ENCODE measurements at places on chromosomes 6 and 20.

- no peak for DNase-seq
Observed at GRCh38 chr6:3617192-3617631, 134.3 kb downstream of the PXDC1 start.

DNA sequence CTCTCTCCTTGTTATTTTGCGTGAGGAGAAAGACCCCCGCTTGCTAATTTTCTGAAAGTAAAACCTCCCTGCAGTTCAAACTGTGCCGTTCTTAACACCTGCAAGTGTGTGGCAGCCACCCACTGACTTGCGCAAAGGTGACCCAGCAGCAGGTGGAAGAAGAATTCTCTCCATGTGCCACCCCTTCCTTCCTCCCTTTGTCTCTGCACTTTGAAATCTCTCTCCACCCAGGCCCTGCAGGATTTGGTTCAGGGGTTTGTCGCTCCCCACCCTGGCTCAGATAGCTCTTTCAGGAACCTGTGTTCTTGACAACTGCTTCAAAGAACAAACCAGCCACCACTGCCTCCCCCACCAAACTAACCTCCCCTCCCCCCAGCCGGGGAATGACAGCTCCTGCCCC, 41.4 kb downstream of the ZNF831 start:
- no peak for DNase-seq

- DNase-seq = no peak
Observed at GRCh38 chr20:51624157-51624731, 81.7 kb upstream of the NFATC2 start.

GRCh38 chr20:10519361-10520046, 84.4 kb downstream of the SLX4IP start:
- DNase-seq = no peak

GRCh38 chr20:50133041-50133440, 20.1 kb upstream of the UBE2V1 start:
- no peak for DNase-seq

DNA sequence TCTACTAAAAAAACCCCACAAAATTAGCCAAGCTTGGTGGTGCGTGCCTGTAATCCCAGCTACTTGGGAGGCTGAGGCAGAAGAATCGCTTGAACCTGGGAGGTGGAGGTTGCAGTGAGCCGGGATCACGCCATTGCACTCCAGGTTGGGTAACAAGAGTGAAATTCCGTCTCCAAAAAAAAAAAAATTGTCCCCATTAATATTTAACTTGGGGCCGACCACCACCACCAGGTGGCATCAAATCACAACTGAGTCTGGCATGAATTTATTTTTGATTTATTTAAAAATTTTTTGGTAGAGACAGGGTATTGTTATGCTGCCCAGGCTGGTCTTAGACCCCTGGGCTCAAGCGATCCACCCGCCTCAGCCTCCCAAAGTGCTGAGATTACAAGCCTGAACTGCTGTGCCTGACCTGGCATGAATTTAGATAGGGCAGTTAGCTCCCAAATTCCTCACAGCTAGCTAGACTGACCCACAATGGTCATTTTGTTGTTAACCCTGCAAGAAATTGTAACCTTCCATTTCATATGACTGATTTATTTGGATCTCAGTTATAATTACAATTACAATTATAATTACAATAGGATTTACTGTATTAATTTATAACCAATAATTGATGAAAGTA, 17.1 kb upstream of the BEND3 start:
- DNase-seq = no peak

DNA sequence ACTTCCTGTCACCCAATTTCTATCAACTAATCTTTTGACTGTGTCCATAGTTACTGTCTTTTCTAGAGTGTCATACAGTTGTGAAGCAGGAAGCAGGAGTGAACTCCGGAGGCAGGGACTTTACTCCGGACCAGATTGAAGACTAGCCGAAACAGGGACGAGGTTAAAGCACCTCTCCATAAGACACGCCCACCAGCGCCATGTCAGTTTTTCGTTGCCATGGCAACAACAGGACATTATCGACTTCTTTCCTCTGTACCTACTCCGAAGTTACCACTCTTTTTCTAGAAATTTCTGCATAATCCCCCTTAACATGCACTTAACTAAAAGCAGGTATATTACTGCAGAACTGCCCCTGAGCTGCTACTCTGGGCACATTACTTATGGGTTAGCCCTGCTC, 25.2 kb downstream of the TRIM38 start:
- no peak for DNase-seq

GRCh38 chr20:10065154-10065833, 30.5 kb downstream of the ANKEF1 start:
- DNase-seq = no peak

GRCh38 chr6:29696147-29697125, 15.5 kb upstream of the ZFP57 start:
- no peak for DNase-seq

DNA sequence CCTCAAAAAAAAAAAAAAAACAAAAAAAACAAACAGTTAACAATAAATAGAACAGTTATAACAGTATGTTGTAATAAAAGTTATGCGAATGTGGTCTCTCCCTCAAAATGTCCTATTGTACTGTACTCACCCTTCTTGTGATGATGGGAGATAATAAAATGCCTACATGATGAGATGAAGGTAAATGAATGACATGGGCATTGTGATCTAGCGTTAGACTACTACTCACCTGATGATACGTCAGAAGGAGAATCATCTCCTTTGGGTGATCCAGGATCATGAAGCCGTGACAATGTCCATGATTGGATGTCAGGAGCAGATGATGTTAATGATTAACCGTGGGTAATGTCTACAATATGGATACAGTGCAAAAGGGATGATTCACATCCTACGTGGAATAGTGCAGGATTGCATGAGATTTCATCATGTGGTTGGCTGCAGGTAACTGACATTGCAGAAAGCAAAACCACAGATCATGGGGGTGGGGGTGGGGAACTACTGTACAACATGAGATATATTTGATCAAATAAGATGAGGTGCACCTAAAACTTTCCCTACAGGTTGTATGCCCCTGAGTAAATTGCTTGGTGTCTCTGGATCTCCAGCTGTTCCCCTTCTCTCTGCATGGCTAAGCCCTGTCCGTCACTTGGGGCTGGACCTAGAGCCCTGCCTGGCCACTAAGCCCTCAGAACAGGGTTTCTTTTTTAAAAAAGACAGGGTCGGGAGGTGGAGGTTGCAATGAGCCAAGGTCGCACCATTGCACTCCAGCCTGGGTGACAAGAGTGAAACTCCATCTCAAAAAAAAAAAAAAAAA, 6.2 kb upstream of the RBCK1 start:
- DNase-seq = no peak

DNA sequence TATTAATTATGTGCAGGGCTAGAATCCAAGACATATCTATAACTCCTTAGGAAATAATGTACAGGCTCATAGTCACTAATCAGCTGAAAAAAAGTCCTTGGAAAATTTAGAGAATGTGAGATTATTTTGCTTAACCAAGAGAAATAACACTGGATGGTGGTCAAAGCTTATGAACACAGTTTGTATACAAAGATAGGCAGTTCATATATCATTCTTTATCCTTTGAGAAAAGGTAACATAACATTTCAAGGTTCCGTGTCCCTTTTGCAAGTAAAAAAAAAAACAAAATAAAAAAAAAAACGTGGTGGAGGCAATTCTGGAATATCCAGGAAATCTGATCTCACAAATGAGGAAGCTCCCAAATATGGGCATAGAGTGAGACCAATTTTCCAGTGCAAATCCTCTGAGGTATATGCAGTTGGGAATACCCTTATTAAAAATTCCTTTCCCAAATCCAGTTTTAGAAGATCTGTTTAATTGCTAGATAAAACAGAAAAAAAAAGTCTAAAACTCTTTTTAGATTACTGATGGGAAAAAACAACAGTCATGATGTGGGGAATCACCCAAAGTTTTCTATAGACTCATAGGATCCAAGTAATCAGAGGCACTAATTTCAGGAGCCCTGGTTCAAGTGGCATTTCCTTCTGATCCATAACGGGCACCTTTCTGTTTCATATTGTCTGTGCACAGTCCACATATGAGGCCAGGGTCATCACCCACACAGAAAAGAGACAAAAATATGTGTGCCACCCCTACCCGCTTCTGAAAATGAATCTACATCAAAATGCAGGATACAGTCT, 17.7 kb upstream of the TNFAIP3 start:
- no peak for DNase-seq

DNA sequence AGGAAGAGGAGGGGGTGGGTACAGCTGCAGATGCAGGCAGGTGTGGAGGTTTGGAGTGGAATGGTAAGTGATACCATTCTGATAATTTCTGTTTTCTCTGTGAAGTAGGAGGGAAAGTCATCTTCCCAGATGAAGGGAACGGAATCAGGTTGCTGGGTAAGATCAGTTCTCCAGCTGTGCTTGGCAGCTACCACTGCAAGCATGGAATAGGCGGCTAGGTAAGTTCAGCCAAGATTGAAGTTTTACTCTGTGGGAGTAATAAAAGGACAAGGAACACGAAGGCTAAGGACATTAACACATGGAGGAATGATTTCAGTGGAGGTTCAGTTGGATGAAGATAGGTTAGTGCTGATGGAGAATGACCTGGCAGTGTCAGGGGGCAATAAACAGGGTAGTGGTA, 128.3 kb downstream of the CARMIL1 start:
- DNase-seq = no peak

DNA sequence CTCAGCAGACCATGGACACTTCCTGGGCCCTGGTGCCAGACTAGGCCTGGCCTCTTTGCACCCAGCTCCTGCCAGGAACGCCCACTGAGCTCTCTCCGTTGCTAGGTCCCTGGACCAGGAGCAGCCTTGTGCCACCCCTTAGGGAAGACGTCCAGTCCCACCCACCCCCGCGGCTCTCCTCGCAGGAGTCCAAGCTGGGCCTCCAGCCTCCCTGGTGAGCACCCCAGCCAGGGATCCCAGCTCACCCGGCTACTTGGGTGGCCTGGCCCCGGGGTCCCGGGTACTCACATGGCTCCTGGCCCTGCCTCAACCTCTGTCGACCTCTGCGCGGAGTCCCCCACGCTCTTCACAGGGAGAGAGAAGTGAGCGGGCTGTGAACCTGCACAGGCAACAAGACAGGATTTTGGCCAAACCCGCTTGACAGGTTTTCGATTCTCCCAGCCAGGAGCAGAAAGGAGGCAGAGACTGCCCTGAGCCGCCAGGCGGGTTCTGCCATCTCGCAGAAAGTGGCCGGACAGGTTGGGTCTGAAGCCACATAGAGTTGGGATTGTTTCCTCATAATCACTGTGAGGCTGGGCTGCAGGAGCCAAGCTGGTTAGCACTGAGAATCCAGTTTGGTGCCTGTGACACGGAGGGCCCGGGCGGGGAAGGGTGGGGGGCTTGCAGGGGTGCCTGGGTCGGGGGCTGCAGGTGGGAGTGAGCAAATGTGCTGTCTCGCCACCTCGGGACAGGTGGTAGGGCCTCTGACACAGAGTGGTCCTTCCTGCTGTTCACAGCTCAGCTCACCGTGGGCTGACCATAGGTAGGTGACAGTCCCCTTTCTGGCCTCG, at the start of gene RBBP8NL:
TSS of gene RBBP8NL (minus strand) at position 368 of the 830 bp plus-strand sequence. CDS start 7,892 bp downstream, outside the sequence.
- DNase-seq = no peak

- DNase-seq = peak; percentile 15
Observed at GRCh38 chr6:170480050-170480692, 72.9 kb downstream of the PSMB1 start.

DNA sequence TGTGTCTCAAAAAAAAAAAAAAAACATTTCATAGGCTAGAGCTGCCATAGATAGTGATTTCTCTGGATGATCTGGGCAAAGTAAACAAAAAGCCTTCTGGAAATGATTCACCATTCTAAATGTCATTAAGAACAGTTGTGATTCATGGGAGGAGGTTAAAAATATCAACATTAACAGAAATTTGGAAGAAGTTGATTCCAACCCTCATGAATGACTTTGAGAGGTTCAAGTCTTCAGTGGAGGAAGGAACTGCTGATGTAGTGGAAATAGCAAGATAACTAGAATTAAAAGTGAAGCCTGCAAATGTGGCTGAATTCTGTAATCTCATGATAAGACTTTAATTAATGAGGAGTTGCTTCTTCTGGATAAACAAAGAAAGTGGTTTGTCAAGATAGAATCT, 26.8 kb upstream of the MMP24 start:
- no peak for DNase-seq

DNA sequence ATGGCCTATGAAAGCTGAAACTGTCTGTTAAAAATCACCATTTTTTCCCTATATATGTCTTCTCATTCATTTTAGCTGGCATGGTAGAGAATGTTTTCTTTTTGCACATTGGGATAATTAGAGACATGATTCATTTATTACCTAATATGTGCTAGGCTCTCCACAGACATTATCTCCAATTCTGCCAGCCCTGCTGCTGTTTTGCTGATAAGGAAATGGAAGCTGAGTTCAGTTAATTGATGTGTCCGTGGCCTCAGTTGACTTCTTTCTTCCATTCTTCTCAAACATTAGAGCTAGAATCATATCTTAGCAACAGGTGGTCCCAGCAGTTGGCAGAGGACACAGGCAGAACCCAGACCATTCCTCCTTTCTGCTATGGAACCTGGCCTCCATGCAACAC, 644.1 kb upstream of the CITED2 start:
- no peak for DNase-seq

DNA sequence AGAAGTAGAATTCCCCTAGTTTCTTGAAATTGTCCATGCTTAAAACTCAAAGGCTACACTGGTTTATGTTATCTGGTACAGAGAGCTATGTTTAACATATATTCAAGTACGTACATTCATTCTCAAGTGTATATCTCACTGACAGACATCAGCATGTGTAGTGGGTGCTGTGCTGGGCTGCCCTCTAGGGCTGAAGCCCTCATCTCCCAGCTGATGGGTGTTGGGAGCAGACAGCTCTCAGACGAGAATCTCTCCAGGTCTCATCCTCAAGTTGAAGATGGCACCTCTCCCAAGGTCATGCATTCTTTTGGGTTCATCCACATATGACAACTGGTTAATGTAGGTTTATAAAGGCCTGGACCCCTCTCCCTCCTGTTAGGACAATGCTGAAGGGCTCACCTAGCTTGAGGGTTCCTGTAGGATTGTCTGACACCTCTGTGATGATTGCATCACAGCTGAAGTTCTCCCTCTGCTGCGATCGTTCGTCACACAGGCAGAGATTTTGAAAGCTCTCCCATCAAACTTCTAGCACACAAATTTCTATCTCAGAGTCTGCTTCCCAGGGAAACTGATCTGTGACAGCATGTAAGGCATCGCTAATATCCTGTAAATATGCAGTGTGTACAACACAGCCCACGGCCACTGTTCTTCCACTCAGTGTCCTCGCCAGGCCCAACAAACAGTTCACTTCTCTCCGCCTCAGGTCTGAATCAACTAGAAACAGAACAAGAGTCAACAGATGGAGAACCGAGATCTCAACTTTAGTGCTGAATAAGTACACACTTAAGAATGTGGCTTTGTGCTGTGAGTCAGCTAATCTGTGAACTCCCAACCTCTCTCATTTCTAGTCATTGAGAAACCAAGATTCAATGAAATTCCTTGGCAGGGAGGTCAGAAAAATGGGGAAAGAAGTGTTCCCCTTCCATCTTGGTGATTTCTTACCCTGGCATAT, 43.2 kb downstream of the PREP start:
- no peak for DNase-seq

- DNase-seq = no peak
Observed at GRCh38 chr6:33431880-33432541, 12.1 kb downstream of the SYNGAP1 start.

- DNase-seq = no peak
Observed at GRCh38 chr6:126041516-126041915, 55.2 kb downstream of the TRMT11 start.

Data from substantia nigra (tissue), 51 donors.